ENCODE measurements at places on chromosomes 7 and 10. TPM values are rescaled to one million over a fixed set of nuclear protein-coding genes. Genes with fewer than 3 reads are reported as not detected.

The ATP6V0A4 gene
- polyA plus RNA-seq: 58.9 TPM

The NEUROG3 gene
- polyA plus RNA-seq: not detected

GRCh38 chr10:24451325-24451820 is 242.4 kb downstream of the KIAA1217 start:
- DNase-seq: no peak

GRCh38 chr7:1359051-1359400 is 100.2 kb downstream of the MICALL2 start:
- no peak for DNase-seq

Measured in left kidney (tissue), 8 donors.